ENCODE measurements at places on chromosomes 3 and 15. TPM values are rescaled to one million over a fixed set of nuclear protein-coding genes. Genes with fewer than 3 reads are reported as not detected.

DNA sequence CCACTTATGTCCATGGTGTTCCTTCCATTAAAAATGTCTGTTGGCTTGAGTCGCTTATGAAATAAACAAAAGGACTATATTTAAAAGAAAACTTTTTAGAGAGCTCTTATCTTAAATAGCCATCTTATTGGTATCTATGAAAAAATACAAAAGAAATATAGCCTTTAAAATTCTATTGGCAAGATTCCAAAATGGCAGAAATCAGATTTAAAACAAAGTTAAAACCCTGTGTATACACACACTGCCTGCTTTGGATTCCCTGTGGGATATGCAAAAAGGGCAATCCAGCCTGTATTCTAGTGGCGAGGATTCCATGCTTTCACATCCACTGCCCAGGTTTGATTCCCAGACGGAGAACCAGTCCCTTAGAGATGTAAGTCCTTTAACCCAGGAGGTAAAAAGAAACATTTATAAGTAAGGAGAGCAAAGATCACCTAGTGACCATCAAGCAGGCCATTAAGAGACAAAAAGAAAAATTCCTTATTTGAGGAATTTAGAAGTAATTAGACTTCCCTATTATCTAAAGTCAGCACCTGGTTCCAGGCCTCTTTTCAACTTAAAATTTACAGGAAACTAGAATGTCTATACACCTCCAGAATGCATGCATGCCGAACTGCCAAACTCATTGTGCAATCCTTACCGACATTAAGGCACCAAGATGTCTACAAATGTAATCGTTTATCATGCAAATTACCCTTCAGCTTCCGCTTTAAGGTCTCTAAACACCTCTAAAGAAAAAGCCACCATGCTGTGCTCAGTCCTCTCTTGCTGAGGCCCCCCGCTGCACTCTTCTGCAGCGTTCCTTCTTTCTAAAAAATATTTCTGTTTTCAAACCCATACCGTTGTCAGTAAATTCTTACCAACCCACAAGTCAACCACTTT is 69.6 kb upstream of the STRIT1 start:
- DNase-seq, result no peak

- DNase-seq, result no peak
These were observed 32.9 kb upstream of the FBLN2 start for GRCh38 chr3:13515786-13516759.

- no peak for DNase-seq
These were observed 87.8 kb upstream of the CTDSPL start for GRCh38 chr3:37773911-37774310.

- no peak for DNase-seq
These were observed 330.5 kb upstream of the CTDSPL start for GRCh38 chr3:37531066-37531720.

- peak; percentile 92 for DNase-seq
These were observed at the start of gene ISL2 for GRCh38 chr15:76336254-76337058. TSS of gene ISL2 (plus strand) at chr15:76336773. CDS start at chr15:76336884, 111 bp downstream.

GRCh38 chr3:189146848-189147247 is 24.9 kb upstream of the TPRG1 start:
- no peak for DNase-seq

GRCh38 chr3:90007778-90008499 is 900.5 kb downstream of the EPHA3 start:
- DNase-seq, result no peak

DNA sequence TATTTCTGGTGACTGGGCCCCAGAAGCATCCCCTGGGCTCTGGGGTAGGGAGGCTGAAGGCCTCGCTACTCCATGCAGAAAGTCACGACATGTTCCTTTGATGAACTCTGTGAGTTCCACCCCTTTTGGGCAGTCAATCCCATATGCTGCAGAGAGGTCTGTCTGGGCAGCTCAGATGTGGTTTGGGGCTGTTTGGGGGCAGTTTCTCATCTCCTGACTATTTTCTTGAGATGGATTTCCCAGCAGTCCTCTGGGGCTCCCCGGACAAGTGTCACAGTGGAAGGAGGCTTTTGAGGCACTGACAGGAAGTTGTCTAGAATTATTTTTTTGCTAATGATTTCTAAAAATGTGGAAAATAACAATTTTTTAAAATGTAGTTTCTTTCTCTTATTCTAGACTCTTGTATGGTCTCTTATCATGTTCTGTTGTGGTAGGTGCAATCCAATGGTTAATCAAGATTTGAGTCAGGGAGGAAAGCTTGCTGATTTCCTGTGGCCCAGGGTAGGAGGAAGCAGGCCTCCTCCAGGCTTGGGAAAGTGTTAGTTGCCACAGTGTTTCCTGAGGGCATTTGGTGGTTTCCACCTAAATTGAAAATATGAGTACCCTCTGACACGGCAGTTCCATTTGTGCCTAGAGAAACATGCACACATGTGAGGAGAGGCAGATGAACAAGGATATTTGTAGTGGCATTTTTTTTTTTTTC is 19.9 kb upstream of the TATDN2 start:
- no peak for DNase-seq

DNA sequence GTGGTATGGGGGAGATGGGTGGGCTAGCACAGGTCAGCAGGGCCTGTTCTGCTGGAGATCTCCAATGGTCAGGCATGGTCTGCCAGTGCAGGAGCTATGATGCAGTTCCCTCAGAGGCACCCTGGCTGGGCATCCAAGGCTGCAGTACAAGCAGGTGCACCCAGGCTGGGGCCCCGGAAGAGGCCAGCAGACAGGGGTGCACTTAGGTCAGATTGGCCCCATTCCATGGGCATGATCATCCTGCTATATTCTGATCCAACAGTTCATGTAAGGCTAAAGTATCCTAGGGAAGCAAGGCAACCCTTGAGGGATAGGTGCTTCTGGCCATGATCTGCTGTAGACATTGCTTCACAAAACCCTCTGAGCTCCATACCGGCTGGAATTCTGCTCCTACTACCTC is 53.5 kb downstream of the STRIT1 start:
- no peak for DNase-seq

- no peak for DNase-seq
These were observed 138.5 kb downstream of the NECTIN3 start for GRCh38 chr3:111210003-111210711.

GRCh38 chr3:72629191-72629631 is 219.0 kb downstream of the SHQ1 start:
- DNase-seq, result no peak

- DNase-seq, result no peak
These were observed 17.7 kb downstream of the CTNNB1 start for GRCh38 chr3:41216993-41217392.

DNA sequence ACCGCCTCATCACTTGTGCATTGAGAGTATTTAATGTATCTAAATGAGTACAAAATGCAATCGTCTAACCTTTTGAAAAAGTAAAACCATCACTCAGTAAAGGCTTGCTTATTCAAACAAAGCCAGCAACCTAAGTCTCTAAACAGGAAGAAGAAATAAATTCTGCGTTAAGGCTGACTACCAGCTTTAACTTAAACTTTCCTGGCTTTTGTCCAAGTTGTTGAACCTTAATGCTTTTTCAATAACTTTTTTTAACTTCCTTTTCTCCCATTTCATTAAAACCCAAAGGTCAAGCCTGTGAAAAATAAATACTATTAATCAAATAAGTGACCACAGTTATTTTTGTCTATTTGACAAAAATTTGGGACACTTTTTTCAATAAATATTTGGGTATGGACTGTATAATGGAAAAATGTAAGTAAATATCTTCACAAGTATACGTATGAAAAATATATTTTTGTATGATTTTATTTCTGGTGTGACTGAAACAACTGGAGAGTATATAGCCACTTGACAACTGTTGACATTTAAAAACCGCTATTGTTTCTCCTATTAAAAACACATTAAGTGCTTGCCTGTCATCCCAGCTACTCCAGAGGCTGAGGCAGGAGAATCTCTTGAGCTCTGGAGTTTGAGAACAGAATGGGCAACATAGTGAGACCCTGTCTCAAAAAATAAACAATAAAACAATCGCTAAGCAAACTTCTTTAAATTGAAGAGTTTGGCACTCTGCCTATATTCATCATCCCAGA is 2.9 kb downstream of the KLHL24 start:
- DNase-seq, result no peak

- no peak for DNase-seq
These were observed 11.5 kb downstream of the FEZF2 start for GRCh38 chr3:62361824-62362223.

DNA sequence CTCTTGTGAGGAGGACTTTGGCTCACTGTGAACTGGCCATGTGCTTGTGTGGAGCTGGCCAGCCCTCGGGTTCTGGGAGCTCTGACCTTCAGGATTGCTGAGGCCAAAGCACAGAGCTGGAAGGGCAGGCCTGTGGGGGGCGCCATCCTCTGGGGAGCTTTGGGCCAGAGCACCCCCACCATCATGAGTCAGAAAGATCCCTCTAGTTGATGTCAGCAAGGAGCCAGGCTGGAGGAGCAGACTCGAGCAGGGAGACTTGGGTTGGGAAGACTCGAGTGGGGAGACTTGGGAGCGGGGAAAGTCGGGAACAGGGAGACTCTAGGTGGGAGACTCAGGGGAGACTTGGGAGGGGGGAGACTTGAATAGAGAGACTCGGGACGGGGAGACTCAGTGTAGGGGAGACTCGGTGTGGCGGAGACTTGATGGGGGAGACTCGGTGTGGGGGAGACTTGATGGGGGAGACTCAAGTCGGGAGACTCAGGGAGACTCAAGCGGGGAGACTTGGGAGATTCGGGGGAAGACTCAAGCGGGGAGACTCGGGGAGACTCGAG is 37.7 kb upstream of the PLXNA1 start:
- no peak for DNase-seq

- no peak for DNase-seq
These were observed 262.6 kb downstream of the TBL1XR1 start for GRCh38 chr3:176934698-176935097.

- peak; percentile 45 for DNase-seq
These were observed 163.7 kb downstream of the PLD1 start for GRCh38 chr3:171646357-171647133.

SPSB4 gene
- not detected for polyA plus RNA-seq

DTX3L gene
- 7.0 TPM for polyA plus RNA-seq

MOBP gene
- not detected for polyA plus RNA-seq

CCR8 gene
- not detected for polyA plus RNA-seq

POLR2H gene
- 94.4 TPM for polyA plus RNA-seq

CHDH gene
- 0.02 TPM for polyA plus RNA-seq

PLA2G4D gene
- not detected for polyA plus RNA-seq

All from AG04450 (cell line).